GM23248 (cell line): ENCODE measurements at places on chromosomes 12 and 14. TPM values are rescaled to one million over a fixed set of nuclear protein-coding genes. Genes with fewer than 3 reads are reported as not detected.

- no peak for DNase-seq
Measured at GRCh38 chr12:60977966-60978365, 1282.2 kb upstream of the USP15 start.

GRCh38 chr12:41288142-41288811 is 100.2 kb downstream of the PDZRN4 start:
- no peak for DNase-seq

GRCh38 chr12:58026897-58027891 is 85.8 kb downstream of the ATP23 start:
- peak; percentile 20 for DNase-seq

Gene STXBP6
- 13.9 and 14.4 TPM in 2 replicates for total RNA-seq

Gene ACOT6
- total RNA-seq = not detected in 2 replicates

- peak; percentile 98 for DNase-seq
Measured at GRCh38 chr12:15757553-15758255, 31.5 kb downstream of the EPS8 start.

GRCh38 chr14:103519043-103519836 is 3.4 kb downstream of the CKB start:
- DNase-seq = peak; percentile 43

DNA sequence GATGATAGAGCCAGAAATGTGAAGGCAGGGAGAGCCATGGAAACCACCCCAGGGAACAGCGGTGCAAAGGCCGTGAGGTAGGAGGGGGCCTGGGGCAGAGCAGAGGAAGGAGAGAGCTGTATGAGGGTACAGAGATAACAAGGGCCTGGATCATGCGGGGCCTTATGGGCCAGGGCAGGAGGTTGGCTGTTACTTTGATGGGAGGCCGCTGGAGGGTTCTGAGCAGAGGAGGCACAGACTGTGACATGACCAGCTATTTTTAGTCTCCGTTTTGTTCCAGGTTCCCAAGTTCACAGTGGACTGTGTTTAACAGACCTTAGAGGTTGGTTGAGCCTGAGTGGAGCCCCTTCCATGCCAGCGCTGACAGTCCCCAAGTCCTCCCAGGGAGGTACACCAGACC is 118.6 kb downstream of the GCH1 start:
- no peak for DNase-seq

Gene GLT8D2
- 58.6 and 63.2 TPM in 2 replicates for total RNA-seq

Gene TNFRSF1A
- 247 and 343 TPM in 2 replicates for total RNA-seq

- DNase-seq = no peak
Measured at GRCh38 chr12:116959198-116959460, 48.4 kb downstream of the FBXW8 start.

DNA sequence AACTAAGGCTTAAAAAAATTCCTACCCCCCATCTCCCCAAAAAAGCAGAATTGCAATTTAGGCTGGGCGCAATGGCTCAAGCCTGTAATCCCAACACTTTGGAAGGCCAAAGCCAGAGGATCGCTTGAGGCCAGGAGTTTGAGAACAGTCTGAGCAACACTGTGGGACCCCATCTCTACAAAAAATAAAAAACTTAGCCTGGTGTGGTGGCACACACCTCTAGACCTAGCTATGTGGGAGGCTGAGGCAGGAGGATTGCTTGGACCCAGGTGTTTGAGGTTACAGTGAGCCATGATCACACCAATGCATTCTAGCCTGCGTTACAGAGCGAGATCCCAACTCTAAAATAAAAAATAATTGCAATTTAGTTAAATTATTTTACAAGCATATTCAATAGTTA is 54.1 kb downstream of the CPM start:
- DNase-seq = no peak

DNA sequence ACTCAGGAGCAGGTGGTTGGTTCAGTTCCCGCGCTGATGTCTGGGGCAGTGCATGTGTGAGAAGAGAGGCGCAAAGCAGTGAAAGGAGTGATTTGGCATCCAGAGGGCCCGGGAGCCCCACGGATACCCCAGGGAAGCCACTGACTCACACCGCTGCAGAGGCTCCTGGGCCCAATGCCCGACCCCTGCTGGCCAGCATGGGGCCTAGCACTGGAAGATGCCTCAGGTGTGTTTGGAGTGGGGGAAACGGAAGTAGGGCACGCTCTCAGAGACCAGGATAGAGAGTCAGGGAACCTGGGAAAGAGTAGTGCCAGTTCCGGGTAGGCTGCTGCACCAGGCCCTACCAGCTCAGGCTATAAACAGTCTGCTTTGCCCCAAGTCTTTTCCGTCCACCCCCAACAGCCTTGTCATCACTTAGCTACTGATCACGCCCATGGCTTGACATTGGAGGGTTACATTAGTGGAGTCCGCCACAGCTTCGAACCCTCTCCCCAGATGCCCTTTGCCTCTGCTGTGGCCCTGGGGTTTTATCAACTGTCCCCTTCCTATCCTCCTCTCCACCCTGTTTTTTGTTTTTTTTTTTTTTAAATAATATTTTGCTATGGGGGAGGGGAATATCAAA is 9.5 kb upstream of the CSAD start:
- peak; percentile 91 for DNase-seq

GRCh38 chr14:51157012-51157411 is 62.1 kb upstream of the TRIM9 start:
- DNase-seq = peak; percentile 57

Gene SOX5
- total RNA-seq = not detected in 2 replicates

Gene KCTD10
- total RNA-seq = 97.0 and 117 TPM in 2 replicates

Gene VRTN
- total RNA-seq = not detected in 2 replicates

DNA sequence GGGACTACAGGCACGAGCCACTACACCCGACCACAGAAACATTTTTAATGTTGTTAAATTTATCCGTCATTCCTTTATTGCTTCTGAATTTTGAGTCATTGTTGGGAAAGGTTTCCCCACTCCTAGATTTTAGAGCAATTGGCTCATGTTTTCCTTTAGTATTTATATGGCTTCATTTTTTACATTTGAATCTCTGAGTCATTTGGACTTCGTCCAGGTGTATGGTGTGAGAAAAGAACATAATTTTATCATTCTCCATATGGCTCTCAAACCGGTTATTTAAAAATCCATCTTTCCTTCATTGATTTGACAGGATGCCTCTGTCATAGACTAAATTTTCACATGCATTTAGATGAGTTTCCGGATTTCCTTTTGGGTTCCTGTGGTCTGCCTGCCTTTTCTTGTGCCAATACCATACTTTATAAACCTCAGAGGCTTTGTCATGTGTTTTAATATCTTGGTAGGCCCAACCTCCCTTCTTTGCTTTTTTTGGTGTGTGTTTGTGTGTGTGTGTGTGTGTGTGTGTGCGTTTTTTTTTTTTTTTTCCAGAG is 30.9 kb downstream of the LRTM2 start:
- DNase-seq = peak; percentile 80

GRCh38 chr14:102717276-102717675 is 60.0 kb upstream of the TRAF3 start:
- DNase-seq = no peak

- DNase-seq = no peak
Measured at GRCh38 chr12:48263617-48264016, 60.5 kb upstream of the OR10AD1 start.

DNA sequence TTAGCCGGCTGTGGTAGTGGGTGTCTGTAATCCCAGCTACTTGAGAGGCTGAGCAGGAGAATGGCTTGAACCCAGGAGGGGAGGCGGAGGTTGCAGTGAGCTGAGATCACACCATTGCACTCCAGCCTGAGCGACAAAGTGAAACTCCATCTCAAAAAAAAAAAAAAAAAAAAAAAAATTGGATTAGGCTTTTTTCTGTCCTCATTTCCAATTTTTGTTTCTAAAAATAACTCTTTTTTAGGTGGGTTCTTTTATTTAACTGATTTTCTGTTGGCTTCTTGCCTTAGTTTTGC is 863.7 kb downstream of the LRFN5 start:
- DNase-seq = no peak

Gene ZFYVE26
- total RNA-seq = 10.8 and 11.6 TPM in 2 replicates

GRCh38 chr12:11748903-11749302 is 99.4 kb downstream of the ETV6 start:
- no peak for DNase-seq

- DNase-seq = peak; percentile 86
Measured at GRCh38 chr12:46389031-46389616, 16.6 kb upstream of the SLC38A2 start.

GRCh38 chr12:120100630-120101029 is 15.9 kb downstream of the RAB35 start:
- DNase-seq = peak; percentile 73

Gene GUCY2C
- total RNA-seq = not detected in 2 replicates

GRCh38 chr12:8886502-8887284 is 27.6 kb upstream of the PHC1 start:
- no peak for DNase-seq

- no peak for DNase-seq
Measured at GRCh38 chr12:66885115-66885875, 206.4 kb upstream of the GRIP1 start.

DNA sequence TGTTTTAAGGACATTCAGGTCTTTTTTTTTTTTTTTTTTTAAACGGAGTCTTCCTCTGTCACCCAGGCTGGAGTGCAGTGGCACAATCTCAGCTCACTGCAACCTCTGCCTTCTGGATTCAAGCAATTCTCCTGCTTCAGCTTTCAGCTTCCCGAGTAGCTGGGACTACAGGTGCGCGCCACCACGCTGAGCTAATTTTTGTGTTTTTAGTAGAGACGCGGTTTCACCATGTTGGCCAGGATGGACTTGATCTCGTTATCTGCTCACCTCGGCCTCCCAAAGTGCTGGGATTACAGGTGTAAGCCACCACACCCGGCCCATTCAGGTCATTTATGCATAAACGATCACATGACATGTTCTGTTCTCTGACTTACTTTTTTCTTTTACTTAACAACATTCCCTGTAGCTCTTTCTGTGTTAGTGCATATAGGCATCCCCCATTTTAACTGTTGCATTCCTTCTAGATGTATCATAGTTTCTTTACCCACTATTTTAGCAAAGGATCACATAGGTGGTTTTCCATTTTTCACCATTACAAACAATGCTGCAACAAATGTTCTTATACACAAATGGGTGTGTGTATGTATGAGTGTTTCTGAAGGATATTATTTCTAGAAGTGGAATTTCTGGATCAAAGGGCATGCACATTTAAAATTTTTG is 74.2 kb downstream of the ARF6 start:
- DNase-seq = no peak

DNA sequence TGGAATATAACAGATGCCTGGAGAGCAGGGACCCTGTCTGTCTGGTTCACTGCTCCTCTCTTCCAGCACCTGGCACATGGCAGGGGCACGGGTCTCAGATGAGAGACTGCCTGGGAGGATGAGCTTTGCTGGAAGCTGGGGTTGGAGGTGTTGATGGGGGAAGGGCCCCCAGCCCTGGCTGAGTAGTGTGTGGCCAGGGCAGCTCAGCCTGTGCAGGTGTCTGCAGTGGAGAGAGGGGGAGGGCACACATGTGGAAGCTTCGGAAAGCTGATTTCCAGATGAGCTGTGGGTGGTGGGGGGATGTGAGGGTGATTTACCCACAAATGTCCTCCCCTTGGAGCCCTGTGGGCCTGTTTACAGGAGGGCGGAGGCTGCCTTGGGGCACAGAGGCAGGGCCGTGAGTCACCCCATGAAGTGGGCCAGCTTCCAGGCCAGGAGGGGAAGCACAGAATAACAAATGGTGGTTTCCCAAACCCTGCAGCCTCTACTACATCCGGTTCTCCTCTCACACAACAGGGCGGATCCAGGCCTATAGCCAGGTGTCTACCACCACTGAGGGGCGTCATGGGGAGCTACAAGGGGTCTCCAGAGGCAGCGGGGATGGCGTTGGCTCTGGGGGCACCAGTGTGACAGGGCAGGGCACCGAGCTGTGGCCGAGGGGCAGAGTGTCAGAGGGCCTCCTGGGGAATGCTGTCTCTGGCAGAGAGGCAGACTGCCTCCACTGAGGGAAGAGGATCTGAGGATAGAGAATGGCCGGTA is 11.0 kb downstream of the KRT7 start:
- peak; percentile 95 for DNase-seq

DNA sequence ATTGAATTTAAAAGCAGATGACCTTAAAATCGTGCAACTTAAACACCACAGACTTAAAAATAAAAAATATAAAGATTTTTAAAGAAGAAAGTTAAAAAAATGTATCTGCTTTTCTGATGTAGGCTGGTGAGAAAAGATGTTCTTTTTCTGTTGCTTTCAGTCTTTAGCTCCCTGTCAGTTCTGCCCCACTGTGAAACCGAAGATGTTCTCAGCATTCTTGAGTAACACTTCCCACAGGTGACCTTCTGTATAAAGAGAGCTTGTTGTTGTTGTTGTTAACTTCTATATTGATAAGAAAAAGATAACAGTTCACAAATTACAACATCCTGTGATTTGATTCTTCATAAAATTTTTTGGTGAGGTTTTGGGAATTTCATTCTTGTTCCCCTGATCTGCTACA is 377.9 kb upstream of the RGS6 start:
- no peak for DNase-seq

Gene ATP2A2
- total RNA-seq = 142 and 148 TPM in 2 replicates

GRCh38 chr12:100661300-100661951 is 87.9 kb downstream of the GAS2L3 start:
- peak; percentile 39 for DNase-seq

DNA sequence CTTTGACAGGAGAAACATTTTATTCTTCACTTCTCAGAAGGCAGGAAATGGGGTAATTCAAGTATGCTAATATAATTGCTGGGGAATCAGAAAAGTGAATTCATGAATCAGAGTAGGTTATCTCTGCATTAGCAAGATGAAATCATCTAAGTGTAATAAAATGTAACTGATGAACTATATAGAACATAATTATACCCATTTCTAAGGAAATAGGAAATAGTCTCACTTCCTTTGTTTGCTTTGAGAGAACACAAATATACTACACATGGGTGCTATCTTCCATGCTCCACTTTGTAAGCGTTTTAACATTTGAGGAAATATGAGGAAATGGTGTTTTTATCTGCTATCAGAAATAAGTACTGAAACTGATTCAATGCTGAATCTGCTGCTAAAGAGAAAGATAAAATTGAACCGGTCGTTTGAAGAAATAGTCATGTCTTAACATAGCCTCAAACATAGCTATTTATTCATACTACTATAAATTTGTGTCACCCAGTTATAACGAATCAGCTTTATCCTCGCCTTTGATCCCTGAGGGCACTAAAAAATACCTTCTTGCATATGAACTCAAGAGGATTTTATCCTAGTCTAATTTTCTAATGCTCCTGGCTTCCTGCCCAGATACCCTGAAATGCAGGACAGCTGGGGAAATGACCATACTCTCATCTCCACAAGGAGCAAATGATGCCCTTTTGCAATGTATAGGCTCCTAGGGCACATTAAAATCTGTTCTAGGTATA is 696.0 kb downstream of the C12orf50 start:
- no peak for DNase-seq

DNA sequence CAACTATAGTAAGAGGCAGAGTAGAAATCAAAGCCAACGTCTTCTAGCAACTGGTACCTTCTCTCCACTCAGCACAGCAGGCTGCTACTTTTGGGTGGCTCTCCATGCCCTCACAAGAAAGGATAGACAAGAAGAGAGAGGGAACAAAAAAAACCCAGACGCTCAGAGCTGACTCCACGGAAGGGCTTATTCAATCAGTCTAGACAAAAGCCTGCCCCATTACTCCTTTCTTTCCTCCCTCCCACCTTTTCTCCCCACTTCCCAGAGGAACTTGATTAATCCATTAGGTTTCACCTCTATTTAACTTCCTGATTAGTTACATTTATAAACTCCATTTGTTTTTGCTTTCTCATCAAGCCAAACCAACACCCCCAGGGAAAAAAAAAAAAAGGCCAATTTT is 71.1 kb upstream of the CCDC60 start:
- DNase-seq = no peak

Gene MMP19
- 17.6 and 26.3 TPM in 2 replicates for total RNA-seq

GRCh38 chr14:38662781-38663180 is 406.9 kb upstream of the CLEC14A start:
- no peak for DNase-seq
